Lower lobe of right lung (tissue), 2 donors: ENCODE measurements at places on chromosomes 11 and 22. TPM values are rescaled to one million over a fixed set of nuclear protein-coding genes. Genes with fewer than 3 reads are reported as not detected.

GRCh38 chr11:44608991-44609782, 43.7 kb downstream of the CD82 start:
- peaks cover 57% of the 10 kb centered on the region for H3K4me1 ChIP-seq
- peaks cover 33% of the 10 kb centered on the region for H3K36me3 ChIP-seq
- peak overlapping the region; percentile 24 for H3K27ac ChIP-seq
- H3K4me3 ChIP-seq = no peak overlapping the region

GRCh38 chr11:47149782-47150181, 26.9 kb downstream of the ARFGAP2 start:
- no peak overlapping the region for H3K27ac ChIP-seq
- H3K36me3 ChIP-seq = peaks cover 5% of the 10 kb centered on the region
- peaks cover 11% of the 10 kb centered on the region for H3K4me1 ChIP-seq
- no peak overlapping the region for H3K4me3 ChIP-seq
- H3K27me3 ChIP-seq = no peaks in the 10 kb centered on the region
- no peak for DNase-seq

DNA sequence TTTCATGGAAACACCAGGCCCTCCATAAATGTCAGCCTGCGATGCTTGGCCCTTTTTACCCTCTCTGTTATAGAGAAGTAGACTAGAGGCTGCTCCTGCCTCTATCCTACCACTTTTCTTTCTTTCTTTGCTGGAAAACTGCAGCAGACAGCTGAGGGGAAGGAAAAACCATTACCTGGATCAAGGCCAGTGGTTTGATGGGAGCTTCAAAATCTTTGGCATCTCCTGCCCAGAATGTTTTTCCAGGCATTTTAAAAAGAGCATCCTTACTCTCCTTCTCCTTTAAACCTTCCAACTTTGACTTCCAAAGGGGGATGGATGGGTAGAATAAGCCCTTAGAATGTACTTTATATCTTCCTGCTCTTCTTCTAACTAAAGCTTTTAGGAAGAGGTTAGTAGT, 44.9 kb downstream of the EXT2 start:
- peaks cover 19% of the 10 kb centered on the region for H3K36me3 ChIP-seq
- no peaks in the 10 kb centered on the region for H3K27me3 ChIP-seq
- no peak overlapping the region for H3K27ac ChIP-seq
- no peaks in the 10 kb centered on the region for H3K4me1 ChIP-seq
- DNase-seq = no peak
- no peak overlapping the region for H3K4me3 ChIP-seq

KLHL22 gene
- 24.0 TPM for total RNA-seq

DNA sequence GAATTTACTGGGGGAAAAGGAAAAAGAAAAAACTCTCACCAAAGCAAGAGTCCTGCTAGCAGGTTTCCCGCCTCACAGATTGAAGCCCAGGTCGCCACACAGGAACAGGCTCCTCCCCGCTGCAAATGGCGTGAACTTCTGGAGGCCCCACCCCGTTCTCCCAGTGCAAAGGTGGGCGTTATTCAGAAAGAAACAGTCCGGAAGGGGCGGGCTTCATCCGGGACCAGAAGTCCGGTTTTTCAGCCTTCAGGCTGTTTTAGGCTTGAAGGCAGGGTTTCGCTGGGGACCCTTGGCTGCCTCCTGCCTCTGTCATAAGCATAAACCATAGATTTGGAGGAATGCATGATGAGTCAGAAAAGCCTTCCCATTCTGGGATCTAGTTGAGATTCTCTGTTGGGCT, 148.3 kb upstream of the POU2AF2 start:
- peak; percentile 76 for DNase-seq
- no peaks in the 10 kb centered on the region for H3K4me1 ChIP-seq
- H3K36me3 ChIP-seq = no peaks in the 10 kb centered on the region
- no peak overlapping the region for H3K27ac ChIP-seq
- peak overlapping the region; percentile 45 for H3K4me3 ChIP-seq
- no peaks in the 10 kb centered on the region for H3K27me3 ChIP-seq
